ENCODE measurements at places on chromosomes 7 and 10.

- DNase-seq: peak; percentile 26
Observed at GRCh38 chr7:114026486-114027089, 107.8 kb upstream of the PPP1R3A start.

GRCh38 chr10:131723297-131724168 is 177.3 kb upstream of the PPP2R2D start:
- DNase-seq: no peak

DNA sequence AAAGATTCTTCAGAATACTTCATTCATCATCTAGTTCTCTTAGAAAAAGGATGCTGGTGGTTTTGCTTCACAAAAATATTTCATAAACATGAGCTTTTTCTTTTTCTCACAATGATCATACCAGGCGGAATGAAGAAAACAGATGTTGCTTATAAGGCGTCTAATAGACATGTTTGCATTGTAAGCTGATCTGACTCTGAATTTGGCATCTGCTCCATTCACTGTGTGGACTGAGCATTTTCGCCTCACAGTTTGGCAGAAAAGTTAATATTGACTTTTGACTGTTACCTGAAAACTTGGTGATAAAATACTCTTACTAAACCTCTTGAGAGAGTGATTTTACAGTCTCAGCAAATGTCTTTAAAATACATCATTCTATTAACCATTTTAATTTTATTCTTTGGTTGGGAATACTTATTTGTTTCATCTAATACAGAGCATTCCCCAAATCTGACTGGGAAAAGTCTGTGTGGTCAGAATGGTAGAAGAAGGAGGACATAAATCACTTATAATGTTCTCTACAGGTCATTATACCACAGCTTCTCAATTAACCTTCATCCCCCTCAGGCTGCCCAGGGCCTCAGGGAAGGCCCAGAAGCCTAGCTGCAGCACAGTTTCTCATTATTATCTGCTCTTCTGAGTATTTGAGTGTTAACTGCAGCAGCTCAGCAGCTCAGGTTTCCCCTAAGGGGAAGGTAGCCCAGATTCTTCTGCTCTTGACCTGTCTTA is 121.6 kb upstream of the KAT6B start:
- DNase-seq: no peak

DNA sequence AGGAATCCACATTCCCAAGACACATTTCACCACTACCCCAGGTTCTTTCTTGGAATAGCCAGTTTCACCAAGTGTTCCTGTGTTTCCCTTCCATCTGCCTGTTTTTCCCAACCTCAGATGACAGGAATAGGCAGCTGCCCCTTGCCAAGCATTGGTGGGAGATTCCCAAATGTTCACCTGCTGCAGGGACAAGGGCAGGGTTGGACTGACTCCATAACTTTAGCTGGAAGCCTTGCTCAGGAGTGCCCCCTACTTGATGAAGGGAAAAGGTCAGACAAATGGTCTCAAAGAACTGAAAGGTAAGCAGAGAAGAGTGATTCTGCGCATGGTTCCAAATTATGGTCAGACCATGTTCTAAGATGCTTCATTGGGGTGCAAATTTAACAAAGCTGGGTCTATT is 45.1 kb upstream of the LYZL1 start:
- DNase-seq: no peak

DNA sequence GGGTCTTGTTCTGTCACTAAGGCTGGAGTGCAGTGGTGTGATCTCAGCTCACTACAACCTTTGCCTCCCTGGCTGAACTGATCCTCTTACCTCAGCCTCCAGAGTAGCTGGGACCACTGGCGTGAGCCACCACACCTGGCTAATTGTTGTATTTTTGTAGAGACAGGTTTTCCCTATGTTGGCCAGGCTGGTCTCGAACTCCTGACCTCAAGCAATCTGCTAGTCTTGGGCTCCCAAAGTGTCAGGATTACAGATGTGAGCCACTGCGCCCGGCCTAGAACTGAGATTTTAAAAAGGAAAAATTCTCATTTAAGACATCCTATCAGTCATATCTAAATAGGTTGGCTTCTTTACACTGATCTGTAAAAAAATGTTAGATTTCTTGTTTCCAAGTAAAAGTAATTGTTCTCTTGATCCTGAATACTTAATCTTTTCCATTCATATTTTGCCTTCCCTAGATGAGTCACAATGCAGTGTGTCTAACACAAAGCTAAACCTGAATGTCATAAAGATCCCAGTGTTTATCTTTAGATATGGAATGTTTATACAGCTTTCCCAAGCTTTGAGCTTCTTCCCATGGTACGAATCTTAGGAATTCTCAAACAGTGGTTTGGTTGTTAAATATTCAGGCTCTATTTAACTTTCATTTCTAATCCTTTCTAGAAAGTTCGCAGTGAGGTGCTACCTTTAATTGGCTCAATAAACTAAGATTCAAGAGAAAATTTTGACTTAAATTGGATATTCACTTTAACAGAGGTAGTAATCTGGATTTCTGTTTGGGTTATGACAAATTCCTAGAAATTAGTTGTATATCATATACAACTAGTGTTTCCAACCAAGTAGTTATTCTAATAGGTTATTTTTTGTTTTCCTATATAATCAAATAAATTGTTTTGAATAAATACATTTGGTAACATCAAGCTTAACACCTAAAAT is 12.1 kb upstream of the LAMB1 start:
- DNase-seq: no peak

DNA sequence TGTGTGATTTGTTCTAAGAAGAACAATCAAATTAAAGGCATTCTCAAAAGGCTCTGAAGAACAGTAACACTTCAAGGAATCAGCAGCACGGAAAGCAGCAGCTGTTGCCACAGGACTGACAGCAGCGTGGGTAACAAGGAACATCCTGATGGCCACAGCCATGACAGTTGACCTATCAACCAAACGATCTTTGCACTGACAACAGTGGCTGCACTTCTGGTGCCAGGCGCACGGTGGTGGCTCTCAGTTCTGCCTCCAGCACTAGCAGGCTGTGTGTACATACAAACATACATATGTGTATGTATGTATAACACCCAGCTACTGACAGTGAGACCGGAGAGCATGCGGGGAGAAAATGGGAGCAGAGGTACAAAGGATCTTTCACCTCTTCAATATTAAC is 114.1 kb downstream of the ZFAND4 start:
- no peak for DNase-seq

DNA sequence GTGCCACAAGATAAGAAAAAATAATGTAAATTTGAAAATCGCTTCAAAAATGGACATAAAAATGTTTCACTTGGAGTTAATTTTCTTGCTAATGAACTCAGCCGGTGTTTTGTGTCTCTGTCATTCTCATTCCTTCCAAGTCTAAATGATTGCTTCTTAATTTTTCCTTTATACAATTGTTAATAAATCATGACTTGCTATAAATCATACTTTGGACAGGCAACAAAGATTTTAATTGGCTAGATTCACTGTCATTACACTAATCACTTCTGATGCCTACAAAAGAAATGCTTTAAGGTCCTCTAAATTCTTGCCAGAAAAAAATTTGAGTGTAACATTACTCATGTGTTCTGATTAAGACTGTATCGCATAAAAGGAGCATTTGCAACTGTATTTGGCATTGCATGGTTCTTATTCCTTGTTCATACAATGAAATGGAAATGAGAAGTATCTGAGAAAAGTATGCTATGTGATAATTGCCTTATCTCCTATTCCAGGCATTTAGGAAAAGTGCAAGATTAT is 239.5 kb upstream of the DKK1 start:
- DNase-seq: no peak

- DNase-seq: no peak
Observed at GRCh38 chr7:80357530-80357929, 154.3 kb downstream of the GNAT3 start.

- no peak for DNase-seq
Observed at GRCh38 chr10:122706947-122707346, 7.3 kb upstream of the C10orf120 start.

GRCh38 chr7:32030904-32031692 is 39.1 kb downstream of the PDE1C start:
- DNase-seq: no peak

DNA sequence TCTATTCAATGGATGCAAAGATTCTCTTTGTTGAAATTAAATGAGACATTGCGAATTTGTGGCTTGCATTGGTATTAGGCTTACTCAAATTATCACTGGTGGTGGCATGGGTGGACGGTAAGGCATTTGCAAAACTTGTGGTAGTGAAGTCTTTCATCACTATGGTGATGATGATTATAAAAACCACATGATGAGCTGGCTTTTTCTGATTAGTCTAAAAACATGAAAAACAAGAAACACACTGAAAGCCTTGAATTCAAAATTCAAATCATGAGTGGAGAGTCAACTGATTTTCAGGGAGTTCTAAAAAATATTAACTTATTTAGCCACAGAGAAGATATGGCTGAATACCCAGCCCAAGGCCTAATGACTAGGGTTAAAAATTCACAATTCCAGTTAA is 99.8 kb upstream of the HGF start:
- no peak for DNase-seq

DNA sequence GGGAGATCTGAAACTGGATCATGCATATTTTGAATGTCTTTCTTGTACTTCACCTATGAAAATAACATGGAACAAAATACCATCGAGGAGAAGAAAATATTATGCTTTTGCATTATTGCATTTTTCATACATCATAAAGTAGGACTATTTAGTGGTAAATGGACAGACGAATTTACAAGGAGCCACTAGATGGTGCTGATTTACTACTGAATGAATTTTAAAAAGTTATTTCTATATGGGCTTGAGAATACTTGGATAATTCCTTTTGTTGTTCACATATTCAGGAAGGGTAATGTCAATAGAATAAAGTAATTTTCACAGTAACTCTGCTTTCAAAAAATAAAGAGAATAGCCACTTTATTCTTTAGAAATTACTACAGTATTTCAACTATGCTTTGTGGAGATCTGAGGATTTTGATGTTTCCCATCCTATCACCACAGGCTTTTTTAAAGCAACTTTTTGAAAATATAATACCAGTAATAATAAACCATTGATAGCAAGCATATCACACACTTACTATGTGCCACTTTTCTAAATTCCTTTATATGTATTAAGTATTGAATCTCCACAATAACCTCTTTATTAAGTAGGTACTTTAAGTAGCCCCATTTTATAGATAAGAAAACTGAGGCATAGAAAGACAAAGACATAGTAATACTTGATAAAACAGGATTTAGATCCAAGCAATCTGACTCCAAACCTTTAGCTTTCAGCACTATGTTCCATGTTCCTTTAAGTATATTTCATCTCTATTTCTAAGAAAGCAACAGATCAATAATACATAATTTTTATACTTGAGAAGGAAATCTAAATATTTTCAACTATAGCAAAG is 38.6 kb downstream of the NEBL start:
- DNase-seq: no peak

DNA sequence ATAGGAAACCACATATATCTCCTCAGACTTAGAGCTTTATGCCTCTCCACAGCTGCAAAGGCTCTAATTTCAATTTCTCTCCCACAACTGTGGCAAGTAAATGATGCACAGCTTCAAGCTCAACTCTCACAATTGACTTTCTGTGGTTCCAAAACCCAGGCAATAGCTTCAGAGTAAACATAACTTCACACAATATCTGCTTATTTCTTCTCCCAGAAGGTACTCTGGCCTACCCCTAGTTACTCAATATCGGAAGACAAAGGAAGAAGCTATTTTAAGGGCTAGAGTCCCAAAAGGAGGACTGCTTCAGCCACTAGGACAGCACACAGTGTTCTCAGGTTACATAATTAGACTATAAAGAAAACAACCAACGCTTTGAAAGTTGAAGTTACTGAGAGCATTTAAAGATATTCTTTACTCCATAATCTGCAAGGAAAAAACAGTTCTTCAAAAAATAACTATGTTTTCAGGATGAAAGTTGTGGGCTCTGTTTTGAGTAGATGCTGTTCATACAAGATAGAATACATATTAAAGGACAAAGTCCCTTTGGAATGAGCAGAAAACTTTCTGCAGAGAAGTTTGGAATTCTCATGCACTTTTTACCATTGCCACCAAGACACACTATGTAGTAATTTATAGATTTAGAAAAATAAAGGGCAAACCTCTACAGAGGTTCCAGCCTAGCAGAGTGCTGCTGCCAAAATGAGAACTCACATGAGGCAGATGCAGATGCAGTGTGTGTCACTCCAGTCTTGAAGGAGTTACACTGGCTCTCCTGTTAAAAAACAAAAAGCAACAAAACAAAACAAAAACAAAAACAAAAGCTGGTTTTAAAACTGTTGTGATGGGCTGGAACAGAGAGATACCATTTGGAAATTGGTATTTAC is 81.8 kb downstream of the NT5C2 start:
- DNase-seq: no peak

- DNase-seq: no peak
Observed at GRCh38 chr7:106031300-106032035, 68.4 kb downstream of the CDHR3 start.

DNA sequence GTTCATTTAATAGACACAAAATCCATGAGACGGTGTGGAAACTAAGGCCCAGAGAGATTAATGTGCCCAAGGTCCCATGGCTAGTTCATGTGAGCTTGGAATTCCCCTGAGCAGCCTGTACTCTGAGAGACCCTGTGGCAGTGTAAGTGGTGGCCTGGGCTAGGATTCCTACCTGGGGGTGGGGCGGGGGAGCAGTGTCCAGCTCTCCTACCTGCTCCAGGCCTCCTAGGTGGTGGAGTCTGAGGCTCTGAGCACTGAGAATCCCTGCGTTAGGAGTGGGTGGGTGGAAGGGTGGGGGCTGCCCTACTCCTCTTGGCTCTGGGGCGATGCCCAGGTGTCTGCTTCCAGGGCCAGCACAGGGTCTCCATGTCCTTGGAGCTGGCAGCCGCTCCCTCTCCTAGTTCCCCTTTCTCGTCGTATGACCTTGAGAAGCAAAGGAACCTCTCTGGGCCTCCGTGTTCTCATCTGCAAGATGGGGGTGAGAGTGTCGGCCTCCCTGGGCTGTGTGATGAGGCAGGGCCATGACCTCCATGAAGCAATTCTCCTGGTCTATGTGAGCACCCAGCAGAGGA is 2.5 kb downstream of the SNCG start:
- DNase-seq: no peak

- no peak for DNase-seq
Observed at GRCh38 chr10:125174360-125174759, 14.0 kb upstream of the CTBP2 start.

- no peak for DNase-seq
Observed at GRCh38 chr10:60473557-60473956, 83.9 kb upstream of the ANK3 start.

DNA sequence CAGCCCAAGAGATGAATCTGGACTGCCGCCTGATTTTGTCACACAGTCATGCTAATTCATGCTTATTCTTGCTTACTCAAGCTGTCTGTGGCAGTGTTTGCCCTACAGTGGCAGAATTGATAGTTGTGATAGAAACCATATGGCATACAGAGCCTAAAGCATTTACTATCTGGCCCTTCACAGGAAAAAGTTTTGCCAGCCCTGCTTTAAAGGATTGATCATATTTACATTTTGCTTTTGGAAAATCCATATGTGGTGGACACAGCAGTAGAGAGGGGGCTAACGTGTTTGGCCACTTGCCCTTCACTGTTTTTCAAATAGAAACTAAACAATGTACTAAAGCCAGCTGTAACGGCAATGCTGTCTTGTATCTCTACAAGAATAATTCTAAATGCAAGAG is 974.0 kb upstream of the GHITM start:
- DNase-seq: no peak

GRCh38 chr7:149175150-149175549 is 20.2 kb upstream of the ZNF282 start:
- DNase-seq: no peak

- DNase-seq: no peak
Observed at GRCh38 chr7:148570510-148570909, 20.1 kb upstream of the C7orf33 start.

Measured in amniotic stem cell (primary cell).